Progenitor cell of endocrine pancreas (in vitro differentiated cells): ENCODE measurements at places on chromosomes 11 and 22.

DNA sequence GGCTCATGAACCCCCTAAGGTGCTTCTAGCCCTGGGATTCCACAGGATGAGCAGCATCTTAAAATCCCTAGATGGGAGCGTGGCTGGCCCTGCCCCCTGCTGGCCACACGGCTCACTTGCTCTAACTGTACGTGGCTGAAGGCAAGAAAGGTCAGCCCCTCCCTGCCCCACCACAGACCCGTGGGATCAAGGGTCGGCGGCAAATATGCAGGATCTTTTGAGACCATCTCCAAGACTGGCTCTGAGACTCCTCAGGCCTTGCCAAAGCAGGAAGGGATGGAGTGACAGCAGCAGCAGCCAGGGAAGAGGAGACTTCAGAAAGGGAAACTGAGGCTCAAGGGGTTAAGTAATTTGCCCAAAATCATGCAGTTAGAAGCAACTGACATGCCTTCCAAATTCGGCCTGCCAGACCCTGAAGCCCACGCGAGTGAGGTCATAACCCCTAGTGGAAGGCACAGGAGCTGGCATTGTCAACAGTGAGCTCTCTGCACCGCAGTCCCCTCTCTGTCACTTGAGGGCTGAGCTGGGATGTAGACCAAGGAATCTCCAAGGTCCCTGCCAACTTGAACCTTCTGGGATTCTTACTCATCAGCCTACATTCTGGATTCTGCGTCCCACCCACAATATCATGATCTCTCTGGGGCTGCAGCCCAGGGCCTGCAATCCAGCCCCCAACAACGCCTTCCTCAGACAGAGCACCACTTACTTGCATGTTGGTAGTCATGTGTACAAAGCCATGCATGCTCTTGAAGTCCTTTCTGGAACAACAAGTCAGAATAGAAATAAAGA, 31.4 kb downstream of the CREB3L1 start:
- DNase-seq = peak; percentile 62

- DNase-seq = peak; percentile 5
These were observed 5.2 kb upstream of the RAB3IL1 start for GRCh38 chr11:61922539-61922938.

- DNase-seq = no peak
These were observed 25.5 kb downstream of the CTTN start for GRCh38 chr11:70423523-70424505.

GRCh38 chr11:72328366-72329224, 84.6 kb upstream of the PHOX2A start:
- no peak for DNase-seq

DNA sequence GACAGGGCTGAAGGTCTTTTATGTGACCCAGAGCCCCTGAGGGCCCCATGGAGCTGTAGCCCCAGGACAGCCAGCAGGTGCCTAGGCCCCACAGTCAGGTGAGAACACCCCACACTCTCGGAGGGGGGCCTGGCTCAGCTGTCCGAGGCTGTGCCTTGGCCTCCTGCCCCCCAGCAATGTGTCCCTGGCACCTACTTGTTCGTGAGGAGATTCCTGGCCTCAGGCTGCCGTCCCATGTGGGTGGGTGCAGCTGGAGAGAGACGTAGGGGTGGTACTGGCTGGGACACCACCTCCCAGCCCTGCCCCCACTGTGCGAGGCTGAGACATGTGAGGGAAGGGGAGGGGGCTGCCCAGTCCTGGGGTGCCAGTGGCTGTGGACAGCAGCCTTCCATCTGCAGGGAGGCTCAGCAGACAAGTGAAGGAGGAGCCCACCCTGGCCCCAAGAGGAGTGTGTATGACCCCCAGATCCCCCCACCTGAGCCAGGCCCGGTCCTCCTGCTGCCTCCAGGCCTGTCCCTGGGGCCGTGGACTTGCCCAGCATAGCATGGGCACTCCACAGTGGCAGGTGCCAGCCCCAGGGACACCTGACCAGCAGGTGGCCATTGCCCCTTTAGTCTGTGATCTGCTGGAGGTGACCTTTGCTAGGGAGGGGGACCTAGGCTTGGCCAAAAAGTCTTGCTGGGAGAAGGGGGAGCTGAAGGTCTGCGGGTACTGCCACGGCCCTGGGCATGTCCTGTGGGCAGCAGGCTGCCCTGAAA, 17.0 kb downstream of the IL17REL start:
- DNase-seq = no peak

DNA sequence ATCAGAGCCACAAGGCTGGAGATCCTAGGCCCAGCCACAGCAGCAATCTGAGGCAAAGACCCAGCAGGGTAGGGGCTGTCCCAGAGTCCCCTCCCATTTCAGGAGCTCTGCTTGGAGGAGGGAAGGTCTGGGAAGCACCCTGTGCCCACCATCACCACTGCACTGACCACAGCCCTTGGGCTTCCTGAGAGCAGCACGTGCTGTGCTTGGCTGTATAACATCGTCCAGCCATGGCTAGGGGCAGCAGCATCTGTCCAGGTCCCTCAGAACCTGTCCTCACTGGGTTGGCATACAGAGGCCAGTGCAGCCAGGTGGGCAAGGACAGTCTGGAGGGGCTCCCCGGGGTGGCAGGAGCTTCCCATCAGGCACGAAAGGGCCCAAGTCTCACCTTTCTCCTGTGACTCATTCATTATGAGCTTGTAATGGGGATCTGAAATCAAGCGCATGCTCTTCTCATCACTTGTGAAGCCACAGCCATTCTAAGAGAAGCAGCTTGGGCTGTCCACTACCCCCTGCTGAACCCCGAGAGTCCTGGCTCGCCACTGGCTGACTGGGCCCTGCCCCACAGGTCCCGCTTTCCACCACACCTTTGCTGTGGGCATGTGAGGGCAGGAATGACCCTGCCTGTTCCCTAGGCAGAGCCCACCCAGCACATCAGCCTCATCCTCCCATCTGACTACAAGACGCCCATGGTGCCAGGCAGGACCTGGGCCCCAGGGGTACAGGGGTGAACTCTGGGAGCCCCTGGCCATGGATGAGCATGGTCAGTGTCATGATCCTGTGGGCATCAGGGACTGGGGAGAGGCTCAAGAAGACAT, 83.3 kb downstream of the MED15 start:
- no peak for DNase-seq

GRCh38 chr11:57094181-57094935, 87.4 kb upstream of the LRRC55 start:
- DNase-seq = no peak

DNA sequence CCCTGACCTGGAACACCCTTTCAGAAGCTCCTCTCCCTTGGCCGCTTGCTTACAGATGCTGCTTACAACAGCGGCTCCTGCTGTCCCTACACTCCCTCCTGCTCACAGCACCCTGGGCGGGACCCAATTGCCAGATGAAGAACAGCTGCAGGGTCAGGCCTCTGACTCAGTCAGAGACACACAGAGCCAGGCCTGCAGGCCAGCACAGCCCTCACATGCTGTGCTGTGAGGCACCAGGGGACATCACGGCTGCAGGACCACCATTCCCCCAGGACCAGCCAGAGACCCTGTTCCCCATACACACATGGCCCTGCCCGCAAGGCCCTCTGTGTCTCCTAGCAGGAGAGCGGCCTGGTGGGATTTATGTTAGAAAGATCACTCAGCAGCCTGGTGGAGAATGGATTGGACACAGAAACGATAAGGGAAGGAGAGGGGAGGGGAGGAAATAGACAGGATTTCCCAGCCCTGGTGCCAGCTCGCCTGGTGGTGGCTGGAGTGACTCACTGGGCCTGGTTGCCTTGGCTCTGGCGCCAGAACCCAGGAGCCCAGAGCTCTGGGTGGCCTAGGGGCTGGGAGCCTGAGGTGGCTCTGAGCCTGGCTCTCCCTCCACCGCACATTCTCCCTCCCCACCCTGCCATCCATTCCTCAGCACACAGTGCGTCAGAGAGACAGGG, 6.7 kb downstream of the CAPN5 start:
- no peak for DNase-seq

DNA sequence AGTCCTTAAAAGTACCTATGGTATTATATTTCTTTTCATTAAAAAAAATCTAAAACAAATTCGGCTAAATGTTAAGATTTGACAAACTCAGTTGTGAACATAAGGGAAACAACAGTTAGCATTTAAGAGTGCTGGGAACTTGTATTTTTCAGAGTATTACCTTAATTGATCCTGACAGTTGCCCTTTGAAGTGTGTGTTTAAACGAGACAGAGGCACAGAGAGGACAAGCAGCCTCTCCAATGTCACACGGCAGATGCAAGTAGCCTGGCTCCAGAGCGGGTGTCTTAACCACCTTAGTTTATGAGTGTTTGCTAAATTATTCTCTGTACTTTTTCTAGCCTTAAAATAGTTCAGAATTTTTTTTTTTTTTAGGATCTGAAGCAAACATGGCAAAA, 80.9 kb downstream of the TIMP3 start:
- DNase-seq = no peak

DNA sequence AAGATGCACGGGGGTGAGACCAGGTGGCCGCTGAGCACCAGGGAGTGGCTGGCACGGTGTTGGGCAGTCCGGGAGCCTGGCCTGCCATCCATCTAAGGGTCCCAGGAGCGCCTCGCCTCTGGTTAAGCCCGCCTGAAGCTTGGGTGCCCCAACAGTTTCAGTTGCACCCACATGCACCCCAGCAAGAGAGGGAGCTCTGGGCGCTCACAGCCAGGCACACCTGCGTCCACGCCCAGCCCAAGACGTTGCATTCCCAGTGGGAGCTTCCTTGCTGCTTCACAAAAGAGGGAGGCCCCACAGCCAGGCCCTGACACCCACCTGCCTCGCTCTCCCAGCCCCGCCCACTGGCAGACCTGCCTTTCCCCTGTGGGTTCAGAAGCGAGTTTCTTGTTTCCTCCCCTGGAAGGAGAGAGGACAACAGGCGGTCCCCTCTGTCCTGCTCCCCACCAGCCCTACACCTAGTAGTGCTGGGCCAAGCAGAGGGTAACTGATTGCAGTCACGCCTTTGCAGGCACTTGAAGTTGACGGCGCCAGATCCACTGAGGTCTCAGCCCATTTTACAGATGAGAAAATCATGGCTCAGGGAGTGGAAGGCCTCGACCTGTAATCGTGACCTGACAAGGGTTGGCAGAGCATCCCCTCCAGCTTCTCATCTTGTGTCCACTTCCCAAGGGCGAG, 35.4 kb downstream of the OSBPL5 start:
- no peak for DNase-seq
